ENCODE measurements at places on chromosomes 4 and X. TPM values are rescaled to one million over a fixed set of nuclear protein-coding genes. Genes with fewer than 3 reads are reported as not detected.

Gene CENPVL1
- total RNA-seq = not detected

Gene ZNF674
- 8.2 TPM for total RNA-seq

Gene PAGE4
- total RNA-seq = not detected

Gene GPRASP3
- 1.6 TPM for total RNA-seq

Gene MAGEB1
- not detected for total RNA-seq

Gene FAAH2
- total RNA-seq = 1.6 TPM

Gene SLC9A7
- total RNA-seq = 74.3 TPM

Gene BEND4
- not detected for total RNA-seq

Gene SLC4A4
- 0.47 TPM for total RNA-seq

Gene OTC
- total RNA-seq = not detected

Gene SULT1B1
- total RNA-seq = 0.04 TPM

Gene SH3RF1
- total RNA-seq = 21.0 TPM

All from PC-3 (cell line).